ENCODE measurements at places on chromosomes 2 and 18.

- no peak for DNase-seq
These were observed 148.9 kb downstream of the SMAD2 start for GRCh38 chr18:47781561-47781960.

DNA sequence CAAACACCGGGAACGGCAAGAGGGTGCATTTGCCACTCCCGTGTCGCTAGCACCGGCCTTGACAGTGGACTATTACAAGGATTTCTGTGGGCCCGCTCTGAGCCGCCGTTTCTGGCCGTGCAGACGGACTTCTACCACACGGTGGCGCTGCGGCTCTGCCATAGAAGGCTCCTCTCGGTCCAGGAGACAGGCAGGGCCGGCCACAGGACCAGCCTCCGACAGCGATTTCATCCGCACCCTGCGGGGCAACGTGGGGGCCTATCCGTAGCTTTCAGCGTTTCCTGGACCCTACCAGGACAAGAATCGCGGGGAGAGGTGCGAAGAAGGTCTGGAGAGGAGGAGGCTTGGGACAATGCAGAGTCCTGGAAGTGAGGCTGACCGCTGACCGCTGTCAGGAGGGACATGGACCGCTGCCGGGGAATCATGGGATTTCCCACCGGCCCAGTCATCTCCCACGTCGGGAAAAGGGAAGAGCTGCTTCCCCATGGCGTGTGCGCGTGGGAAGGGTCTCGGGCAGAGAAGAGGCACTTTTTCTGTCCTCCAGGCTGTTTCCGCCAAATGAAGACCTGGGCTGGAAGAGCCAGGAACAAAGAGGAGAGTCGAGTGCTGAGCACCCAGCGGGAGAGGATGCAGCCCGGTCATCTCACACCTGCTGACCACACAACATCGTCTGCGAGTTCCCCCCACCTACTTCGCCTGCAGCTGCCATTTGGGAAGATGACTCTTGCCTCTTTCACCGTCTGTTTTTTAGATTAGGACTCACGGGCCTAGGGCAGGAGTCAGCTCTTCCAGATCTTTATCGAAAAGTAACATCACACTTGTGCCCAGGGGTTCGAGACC is 35.5 kb upstream of the HAAO start:
- peak; percentile 22 for DNase-seq

GRCh38 chr2:240290432-240291336 is 144.8 kb upstream of the GPC1 start:
- DNase-seq: no peak

- DNase-seq: no peak
These were observed 29.4 kb upstream of the WDR75 start for GRCh38 chr2:189411860-189412259.

Measured in Jurkat, Clone E6-1 (cell line).